NCI-H146 (cell line): ENCODE measurements at places on chromosomes 3 and 15.

GRCh38 chr3:124248471-124249028, 256.6 kb upstream of the ROPN1 start:
- DNase-seq, result no peak

- DNase-seq, result no peak
These were observed 244.9 kb downstream of the FAM43A start for GRCh38 chr3:194930377-194931204.

DNA sequence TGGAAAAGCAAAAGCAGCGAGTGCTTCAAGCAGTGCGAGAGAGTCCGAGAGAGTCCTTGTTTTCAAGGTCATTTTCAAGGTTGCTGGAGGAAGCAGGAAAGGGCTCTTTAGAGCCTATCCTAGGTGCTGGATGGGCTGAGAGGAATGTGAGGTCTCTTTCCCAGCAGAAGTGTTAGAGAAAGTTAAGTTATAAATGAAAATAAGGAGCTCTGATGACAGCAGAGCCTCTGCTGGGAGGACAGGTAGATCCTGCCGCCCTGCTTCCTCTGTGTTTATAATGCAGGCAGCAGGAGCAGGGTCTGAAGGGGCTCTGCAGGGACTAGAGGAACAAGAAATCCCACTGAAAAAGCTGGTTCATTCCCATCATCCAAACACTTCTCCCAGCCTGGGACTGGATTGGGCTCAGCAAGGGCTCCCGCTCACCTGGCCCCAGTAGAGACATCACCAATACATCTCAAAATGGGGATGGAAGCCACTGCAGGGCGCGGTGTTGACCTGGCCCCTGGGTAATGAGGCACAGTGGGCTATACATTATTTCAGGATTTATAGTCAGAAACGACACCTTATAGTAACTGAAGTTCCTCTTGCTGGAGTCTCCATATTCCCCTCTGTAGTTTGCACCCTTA, 41.5 kb upstream of the RAB6B start:
- DNase-seq, result no peak

- DNase-seq, result no peak
These were observed 33.3 kb downstream of the CMTM6 start for GRCh38 chr3:32469151-32469874.

- DNase-seq, result no peak
These were observed 27.0 kb downstream of the EPHB1 start for GRCh38 chr3:134822090-134822489.

DNA sequence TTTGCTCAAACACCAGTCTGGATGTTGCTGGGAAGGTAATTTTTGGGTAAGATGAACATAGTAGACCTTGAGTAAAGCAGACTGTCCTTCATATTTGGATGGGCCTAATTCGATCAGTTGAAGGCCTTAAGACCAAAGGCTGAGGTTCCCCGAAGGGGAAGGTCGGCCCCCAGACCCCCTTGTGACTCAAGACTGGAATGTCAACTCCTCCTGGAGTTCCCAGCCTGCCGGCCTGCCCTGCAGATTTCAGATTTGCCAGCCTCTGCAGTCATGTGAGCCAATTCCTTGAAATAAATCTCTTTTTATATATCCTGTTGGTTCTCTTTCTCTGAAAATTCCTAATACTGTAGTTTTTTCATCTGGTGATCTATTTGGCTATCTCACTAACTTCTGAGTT, 146.5 kb downstream of the APBA2 start:
- DNase-seq, result no peak

DNA sequence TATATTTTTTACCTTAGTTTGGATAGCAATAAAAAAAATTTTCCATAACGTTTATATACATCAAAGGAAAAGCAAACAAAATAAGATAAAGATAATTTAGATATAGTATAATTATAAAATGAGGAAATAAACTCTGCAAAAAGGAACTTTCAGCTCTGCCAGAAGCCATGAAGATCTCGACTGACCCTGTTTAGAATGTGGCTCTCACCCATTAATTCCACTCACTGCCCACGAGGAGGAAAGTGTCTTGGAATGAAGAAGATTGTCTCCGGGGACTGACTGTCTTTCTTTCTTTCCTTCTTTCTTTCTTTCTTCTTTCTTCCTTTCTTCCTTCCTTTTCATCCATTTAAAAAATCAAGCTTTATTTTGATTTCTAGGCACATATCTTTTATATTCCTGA, 20.1 kb upstream of the PRR20G start:
- no peak for DNase-seq

DNA sequence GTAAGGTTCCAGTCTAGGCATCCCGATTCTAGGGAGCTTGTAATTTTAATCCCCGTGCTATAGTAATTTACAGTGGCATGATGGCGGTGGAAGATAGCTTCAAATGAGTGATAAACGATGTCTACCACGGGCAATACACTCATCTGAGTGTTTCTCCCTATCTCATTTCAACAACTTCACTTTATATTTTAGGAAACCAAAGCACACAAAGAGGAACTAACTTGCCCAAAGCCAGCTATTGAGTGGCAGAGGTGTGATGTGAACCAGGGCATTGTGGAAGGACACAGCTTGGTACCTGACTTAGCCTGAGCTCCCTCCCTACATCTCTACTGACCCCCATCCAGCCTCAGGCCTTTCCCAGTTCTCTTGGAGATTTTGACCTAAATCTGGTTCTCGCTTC, 16.9 kb upstream of the FILIP1L start:
- no peak for DNase-seq

DNA sequence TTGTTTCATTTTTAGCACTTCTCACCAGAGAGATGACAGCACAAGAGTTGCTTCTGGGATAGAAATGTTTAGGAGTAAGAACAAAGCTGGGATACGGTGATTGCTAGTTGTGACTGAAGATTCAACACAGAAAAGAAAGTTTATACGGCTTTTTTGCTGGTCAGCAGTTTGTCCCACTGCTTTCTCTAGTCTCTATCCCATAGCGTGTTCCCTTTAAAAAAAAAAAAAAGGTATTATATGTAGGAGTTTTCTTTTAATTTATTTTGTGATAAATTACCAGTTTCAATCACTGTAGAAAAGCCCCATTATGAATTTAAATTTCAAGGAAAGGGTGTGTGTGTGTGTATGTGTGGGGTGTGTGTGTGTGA, 48.0 kb downstream of the PGPEP1L start:
- DNase-seq, result no peak

GRCh38 chr3:188407158-188407880, 253.4 kb downstream of the LPP start:
- DNase-seq, result no peak

DNA sequence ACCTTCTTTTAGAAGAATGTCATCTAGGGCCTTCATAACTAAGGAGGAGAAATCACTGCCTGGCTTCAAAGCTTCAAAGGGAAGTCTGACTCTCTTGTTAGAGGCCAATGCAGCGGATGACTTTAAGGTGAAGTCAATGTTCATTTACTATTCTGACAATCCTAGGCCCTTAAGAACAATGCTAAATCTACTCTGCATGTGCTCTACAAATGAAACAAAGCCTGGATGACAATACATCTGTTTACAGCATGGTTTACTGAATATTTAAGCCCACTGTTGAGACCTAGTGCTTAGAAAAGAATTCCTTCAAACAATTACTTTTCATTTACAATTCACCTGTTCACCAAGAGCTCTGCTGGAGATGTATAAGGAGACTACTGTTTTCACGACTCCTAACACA, 160.4 kb upstream of the EPHA3 start:
- DNase-seq, result no peak

GRCh38 chr3:136862617-136863322, 762 bp downstream of the NCK1 start:
- DNase-seq, result peak; percentile 86

- no peak for DNase-seq
These were observed 182.0 kb downstream of the STT3B start for GRCh38 chr3:31714495-31715280.

GRCh38 chr3:181730316-181730715, 18.6 kb downstream of the SOX2 start:
- DNase-seq, result peak; percentile 68

- no peak for DNase-seq
These were observed 105.0 kb downstream of the BDH1 start for GRCh38 chr3:197450810-197451209.

DNA sequence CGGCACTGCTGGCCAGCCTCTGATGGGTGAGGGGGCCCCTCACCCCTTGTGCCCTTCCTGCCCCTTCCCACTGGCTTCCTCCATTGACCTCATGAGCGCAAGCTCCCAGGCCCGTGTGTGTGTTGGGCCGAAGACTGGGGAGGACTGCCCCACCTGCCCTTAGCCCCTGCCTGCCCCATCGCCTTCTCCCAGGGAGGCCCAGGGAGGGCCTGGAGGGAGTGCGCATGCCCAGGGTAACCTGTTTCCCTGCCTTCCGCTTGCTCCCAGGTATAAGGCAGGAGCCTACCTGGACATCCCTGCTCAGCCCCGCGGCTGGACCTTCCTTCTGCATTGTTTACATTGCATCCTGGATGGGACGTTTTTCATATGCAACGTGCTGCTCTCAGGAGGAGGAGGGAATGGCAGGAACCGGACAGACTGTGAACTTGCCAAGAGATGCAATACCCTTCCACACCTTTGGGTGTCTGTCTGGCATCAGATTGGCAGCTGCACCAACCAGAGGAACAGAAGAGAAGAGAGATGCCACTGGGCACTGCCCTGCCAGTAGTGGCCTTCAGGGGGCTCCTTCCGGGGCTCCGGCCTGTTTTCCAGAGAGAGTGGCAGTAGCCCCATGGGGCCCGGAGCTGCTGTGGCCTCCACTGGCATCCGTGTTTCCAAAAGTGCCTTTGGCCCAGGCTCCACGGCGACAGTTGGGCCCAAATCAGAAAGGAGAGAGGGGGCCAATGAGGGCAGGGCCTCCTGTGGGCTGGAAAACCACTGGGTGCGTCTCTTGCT, 8.8 kb downstream of the DLL4 start:
- DNase-seq, result no peak

DNA sequence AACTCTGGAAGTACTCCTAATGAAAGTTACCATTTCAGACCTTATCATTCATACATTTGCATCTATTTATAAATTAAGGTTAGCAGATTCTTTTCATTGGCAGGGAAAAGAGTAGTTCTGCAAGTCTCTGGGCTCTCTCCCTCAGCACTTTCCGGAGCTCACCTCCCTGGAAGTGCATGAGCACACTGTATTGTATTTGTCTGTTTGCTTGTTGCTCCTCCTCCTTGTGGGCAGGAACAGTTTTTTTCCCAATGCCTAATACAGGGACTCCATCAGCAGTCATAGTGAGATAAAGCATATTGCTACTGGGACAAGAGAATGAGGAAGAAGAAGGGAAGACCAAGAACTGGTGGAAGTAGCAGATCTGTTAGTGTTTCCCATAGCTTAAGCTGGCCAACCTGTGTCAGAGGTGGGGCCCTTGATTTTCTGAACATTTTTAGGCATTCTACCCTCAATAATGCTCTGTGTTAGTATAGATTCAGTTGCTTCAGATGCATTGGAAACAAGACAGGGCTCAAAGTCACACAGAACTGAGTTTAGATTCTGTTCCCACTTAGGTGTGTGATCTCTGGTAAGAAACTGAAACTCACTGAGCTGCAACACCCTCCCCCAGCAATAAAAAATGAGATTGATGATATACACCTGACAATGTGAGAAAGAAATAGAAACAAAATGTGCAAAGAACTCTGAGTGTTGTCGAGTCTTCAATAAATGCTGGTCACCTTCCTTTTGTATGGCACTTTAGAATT, 407.8 kb downstream of the TUSC7 start:
- no peak for DNase-seq

- DNase-seq, result no peak
These were observed 28.0 kb downstream of the CCDC33 start for GRCh38 chr15:74264081-74264501.

DNA sequence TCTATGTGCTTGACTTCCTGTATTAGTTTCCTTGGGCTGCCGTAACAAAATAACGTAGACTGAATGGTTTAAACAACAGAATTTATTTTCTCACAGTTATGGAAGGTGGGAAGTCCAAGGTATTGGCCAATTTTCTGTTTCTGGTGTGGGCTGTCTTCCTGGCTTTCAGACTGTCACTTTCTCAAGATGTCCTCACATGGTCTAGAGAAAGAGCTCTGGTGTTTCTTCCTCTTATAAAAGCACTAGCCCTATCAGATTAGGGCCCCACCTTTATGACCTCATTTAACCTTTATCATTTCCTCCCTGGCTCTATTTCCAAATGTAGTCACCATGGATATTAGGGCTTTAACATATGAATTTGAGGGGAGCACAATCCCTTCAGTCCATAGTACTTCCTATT, 54.6 kb downstream of the SPRED1 start:
- no peak for DNase-seq

- DNase-seq, result peak; percentile 29
These were observed 78.5 kb upstream of the CHD2 start for GRCh38 chr15:92821491-92822116.

- DNase-seq, result no peak
These were observed 19.5 kb downstream of the ACVR2B start for GRCh38 chr3:38473229-38473628.

- DNase-seq, result no peak
These were observed 8.0 kb upstream of the SLC22A13 start for GRCh38 chr3:38257583-38257982.

DNA sequence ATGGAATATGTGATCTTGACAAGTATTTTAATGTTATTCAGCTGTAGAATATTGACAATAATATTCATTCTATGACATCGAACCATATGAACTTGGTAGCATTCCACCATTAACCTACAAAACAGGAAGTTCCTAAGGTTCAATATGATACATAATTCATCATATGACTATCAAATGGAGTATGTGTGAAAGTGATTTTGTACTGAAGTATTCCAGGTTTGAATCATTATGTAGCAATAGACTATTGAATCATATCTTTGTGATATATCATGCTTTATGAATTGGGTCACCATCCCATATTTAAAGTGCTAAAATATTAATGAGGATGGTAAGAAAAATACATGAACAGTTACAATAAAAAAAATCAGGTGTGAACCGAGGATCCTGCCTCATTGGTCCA, 95.1 kb downstream of the TP63 start:
- no peak for DNase-seq

DNA sequence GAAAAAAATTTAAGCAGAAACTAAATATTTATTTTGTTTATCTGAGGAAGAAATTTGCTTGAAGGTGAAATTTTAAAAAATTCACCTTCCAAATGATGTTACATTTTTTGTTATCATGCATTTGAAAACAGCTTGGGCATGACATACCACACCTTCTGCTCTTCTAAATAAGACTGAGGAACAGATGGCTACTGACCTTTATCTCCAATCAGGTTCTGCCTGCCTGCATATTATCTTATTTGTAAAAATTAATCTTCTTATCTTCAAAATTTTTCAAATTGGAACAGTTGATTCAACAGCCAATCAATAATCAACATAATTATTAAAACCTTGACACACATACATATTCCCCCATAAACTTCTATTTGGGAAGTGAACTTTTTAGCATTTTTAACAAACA, 641.8 kb upstream of the ZNF385D start:
- DNase-seq, result no peak
